ENCODE measurements at places on chromosomes 5 and 9. TPM values are rescaled to one million over a fixed set of nuclear protein-coding genes. Genes with fewer than 3 reads are reported as not detected.
A peak's percentile ranks its signal among the peaks of the same experiment; 100 is the strongest.

DNA sequence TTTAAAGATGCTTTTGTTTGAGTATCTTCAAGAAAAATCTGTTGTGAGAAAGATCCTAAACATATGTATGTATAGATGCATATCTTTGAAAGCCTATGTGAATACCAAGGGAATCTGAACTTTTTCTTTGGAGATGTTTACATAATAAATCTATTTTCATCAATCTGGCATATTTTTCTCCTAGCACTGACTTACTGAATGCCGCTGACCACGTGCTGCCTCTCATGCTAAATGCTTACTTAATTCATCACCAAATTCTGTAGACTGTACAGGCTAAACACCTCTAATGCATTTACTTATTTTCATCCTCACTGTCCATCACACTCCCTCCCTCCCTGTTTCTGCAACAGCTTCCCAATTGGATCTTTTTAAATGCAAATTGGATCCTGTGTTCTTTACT is 566.2 kb upstream of the WWC1 start:
- DNase-seq = peak; percentile 29

Gene CDC25C
- total RNA-seq = 7.5 TPM

GRCh38 chr9:34443976-34444375 is 14.4 kb downstream of the FAM219A start:
- DNase-seq = no peak

Gene SLC36A3
- total RNA-seq = not detected

Gene NEUROG1
- total RNA-seq = not detected

Gene ATOX1
- 56.3 TPM for total RNA-seq
